ENCODE measurements at places on chromosomes 5 and 9.
A peak's percentile ranks its signal among the peaks of the same experiment; 100 is the strongest.

GRCh38 chr9:123040801-123041200 is 7.3 kb downstream of the GPR21 start:
- no peak for DNase-seq

DNA sequence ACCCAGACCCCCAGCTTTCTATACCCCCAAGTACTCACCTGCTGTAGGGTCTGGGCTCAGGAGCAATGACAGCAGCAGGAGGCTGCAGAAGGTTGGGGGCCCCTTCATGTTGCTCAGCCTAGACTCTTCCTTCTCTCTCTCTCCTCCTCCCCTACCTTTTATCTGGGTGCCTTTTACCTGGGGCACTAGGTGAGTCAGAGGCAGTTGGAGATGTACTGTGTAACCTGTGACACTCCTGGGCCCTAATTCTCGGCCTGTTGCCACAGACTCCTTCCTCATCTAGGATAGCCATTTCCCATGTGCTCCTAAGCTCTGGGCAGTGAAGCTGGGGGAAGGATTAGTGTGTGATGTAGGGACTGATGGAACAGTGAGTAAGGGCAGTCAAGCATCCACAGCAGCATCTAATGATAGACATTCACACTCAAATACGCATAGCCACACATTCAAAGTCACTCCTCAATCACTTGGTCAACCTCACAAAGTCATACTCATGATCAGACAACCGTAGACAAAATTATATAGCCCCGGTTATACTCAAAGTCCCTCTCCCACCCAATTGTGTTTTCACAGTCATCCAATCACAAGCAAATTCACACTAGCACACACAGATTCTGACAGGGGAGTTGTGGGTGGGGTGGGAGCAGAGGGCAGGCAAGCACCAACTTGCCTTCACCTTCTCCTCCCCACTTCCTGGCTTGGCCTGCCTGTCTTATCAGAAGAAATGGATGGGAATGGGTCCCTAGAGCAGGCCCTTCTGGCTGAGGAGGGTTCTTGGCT is at the start of gene CCL27:
Gene CCL27 (minus strand): TSS at position 132 of the 777 bp plus-strand sequence. CDS start 24 bp downstream, at position 108.
- DNase-seq = no peak

GRCh38 chr5:75509546-75509945 is 1.9 kb downstream of the CERT1 start:
- DNase-seq = no peak

- no peak for DNase-seq
Measured at GRCh38 chr9:69155341-69156030, 18.6 kb upstream of the TJP2 start.

DNA sequence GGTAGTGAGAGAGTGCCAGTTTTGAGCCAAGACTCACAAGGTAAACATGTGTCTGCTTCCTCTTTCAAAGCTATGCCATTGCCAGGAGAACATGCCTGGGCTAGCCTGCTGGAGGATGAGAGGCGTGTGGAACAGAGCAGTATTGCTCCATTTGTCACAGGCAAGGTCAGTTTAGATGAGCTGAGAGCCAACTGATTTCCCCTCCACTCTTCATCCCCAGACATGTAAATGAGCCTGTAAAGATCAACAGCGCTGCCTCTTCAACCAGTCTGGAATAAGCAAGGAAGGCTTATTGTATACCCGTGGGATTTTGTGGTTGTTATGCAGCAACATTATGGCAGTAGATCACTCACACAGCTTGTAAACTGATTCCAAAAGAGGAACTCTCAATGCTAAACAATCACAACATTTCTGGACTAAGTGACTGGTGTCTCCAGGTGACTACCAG is 8.2 kb upstream of the GDNF start:
- DNase-seq = peak; percentile 90

DNA sequence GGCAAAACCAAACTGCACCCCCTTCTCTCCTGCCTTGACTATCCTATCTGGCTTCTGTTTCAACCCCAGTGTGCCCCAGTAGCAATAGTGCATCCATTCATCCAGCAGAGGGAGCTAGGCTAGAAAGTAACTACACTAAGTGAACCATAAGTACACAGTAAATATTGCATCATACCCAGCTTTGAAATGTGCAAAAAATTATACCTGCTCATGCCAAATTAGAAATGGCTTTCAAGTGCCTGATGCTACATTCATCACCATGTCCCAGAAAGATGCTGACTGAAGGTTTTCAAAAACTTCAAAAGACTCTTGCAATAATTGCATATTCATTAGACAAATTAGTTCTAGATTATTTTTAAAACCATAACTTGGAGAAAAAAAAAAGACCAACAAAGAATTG is 153.5 kb downstream of the PRELID2 start:
- no peak for DNase-seq

DNA sequence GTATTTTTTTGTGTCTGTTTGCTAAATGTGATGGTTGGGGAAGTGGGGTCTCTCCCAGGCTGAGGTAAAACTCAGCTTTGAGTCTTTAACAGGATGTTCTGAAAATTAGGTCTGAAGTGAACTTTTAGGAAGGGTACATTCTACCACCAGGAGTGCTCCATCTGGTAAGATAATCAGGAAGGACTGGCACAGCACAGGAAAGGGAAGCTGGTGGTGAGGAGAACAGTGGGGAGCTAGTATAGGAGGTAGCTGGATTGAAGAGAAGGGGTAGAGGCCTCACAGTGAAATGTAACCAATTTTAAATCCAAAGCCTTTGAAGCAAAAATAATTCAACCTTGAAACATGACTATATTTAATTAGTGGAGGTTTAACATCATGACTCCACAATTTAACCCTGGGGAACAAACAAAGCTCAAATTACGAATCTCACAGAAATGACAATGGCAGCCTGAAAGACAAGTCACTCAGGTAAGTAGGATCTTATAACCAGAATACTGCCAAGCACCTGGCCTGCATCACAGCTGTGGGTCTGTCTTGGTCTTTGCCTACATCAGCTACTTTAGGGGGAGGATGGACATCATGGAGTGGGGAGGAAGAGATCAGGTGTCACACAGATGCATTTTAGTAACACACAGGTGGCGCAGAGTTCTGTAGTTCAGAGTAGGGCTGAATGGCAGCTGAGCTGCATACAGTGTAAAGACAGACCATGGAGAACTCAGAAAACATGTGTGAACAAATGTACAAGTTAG is 445.3 kb downstream of the DMRT2 start:
- peak; percentile 95 for DNase-seq

GRCh38 chr9:123861086-123861755 is 68.7 kb downstream of the DENND1A start:
- no peak for DNase-seq

GRCh38 chr5:90479611-90480385 is 5.1 kb downstream of the POLR3G start:
- no peak for DNase-seq

GRCh38 chr5:53373451-53374158 is 106.8 kb upstream of the FST start:
- no peak for DNase-seq

DNA sequence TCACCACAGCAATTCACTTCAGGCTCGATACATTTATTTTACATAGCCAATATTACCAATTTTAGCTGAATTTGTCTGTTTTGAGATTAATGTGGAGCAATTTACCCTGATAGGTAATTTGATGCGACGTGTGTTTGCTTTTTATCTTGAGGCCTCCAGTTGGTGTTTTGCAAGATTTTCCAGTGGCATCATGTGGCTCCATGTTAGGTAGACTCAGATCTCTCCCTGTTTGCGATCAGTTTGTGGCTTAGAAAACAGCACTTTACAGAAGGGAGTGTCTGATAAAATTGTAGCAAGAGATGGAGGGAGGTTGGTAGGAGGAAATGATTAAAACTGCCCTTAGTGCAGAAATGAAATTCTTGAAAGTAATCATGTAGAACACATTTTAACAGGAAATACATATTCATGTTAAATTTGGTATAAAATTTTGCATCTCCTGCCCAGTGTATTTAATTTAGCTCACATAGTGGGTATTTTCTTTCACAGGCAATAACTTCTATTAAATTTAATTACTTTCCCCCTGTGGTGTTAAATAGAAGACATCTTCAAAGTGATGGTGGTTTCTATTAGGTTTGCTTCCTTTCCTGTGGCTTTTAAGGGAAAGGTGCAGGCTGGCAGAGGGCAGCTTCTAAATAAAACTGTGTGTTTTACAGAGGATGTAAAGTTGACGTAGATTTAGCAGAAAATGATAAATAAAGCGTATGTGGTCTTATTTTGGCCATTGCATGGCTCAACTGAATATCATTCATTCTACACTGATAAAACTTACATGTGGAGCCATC is 135.8 kb downstream of the KDM4C start:
- no peak for DNase-seq

GRCh38 chr5:89457411-89458331 is 574.7 kb upstream of the MEF2C start:
- no peak for DNase-seq

DNA sequence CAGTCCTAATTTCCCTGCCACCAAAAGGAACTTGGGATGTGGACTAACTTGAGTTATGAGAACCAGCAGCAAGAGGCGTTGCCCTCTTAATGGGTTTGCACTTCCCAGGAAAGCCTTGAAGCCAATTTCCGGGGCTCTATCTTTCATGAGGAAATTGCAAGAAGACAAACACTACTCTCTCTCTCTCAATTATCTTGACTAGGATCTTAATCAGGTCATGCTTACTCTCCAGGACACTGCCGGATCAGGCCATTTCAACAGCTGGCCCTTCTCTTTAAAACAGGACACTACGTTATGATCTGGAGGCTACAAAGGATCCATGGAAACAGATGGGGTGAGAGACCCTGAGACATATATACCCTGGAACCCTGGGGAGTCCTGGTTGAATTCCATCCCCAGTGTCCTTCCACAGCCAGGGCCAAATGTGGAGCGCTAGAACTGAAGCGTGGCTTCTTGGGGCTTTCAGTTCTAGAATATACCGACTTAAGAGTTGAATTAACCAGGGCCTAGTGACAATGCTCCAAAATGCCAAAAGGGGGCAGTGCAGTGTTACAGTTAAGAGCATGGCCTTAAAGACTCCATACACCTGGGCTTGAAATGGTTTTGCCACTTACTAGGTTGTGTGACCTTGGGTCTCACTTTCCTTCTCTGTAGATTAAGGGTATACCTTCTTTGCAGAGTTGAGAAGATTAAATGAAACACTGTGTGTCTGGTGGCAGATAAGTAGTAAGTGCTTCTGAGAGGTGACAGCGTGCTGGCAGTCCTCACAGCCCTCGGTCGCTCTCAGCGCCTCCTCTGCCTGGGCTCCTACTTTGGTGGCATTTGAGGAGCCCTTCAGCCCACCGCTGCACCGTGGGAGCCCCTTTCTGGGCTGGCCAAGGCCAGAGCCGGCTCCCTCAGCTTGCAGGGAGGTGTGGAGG is 21.1 kb downstream of the FAM219A start:
- peak; percentile 15 for DNase-seq

- DNase-seq = no peak
Measured at GRCh38 chr9:97979788-97980478, 3.2 kb upstream of the ANP32B start.

DNA sequence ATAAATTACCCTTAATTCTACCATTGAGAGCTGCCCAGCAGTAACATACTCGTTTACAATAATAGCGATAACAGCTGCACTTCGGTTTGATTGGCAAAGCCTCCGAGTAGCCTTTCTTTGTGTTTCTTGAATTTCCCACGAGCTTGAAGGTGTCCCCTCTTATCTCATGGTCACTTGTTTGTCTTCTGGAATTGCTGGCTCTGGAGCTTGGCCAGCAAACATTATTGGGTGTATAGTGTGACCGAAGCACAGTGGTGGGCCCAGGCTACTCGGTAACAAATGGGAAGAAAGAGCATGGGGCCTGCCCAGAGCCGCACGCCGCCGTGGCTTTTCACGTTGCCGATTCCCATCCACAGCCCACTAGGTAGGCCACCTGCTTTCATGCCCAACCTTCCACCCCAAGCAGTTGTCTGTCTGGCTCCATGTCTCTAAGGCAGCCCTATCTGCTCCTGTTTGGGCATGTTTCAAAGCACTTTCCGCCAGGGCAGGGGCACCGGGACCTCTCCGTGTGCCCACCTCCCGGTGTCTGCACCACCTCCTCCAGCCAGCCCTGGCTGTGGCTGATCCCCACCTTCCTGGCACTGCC is 8.7 kb downstream of the STKLD1 start:
- DNase-seq = no peak

- DNase-seq = no peak
Measured at GRCh38 chr5:115295777-115296123, 704 bp downstream of the CCDC112 start.

DNA sequence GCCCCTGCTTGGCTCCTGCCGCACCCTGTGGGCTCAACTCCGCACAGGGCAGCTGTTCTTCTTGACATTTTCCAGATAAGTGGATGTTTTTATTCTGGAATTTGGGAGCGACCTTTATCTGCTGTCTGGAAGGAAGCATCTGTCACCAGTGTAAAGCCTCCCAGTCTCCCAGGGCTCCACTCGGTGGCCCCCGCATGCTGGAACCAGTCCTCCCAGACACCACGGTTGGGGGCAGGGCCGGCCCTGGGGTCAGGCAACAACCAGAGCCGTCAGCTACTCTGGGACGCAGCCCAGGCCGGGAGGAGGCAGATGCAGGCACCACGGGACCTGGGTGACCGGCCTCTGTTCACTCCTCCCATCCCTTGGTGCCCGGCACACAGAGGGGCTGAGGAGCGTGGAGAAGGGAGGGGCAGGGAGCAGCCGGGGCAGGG is 92.8 kb upstream of the ADAMTS2 start:
- no peak for DNase-seq

DNA sequence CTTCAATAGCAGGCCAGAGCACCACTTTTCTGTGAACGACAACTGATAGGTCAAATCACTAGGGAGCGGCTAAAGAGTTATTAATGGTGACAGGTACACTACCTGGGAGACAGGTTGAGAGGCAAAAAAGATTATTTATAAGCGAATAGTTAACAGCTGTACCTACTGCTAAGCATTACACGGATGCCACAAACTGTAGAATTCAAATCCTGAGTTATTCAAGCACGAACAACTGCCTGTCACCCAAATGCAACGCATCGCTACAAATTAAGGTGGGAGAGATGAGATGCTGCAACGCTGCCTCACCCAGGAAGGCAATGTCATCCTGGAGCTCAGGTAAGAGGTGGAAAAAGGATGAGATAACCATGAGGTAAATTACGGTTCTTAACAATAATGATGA is 342.9 kb downstream of the BNC2 start:
- DNase-seq = no peak

DNA sequence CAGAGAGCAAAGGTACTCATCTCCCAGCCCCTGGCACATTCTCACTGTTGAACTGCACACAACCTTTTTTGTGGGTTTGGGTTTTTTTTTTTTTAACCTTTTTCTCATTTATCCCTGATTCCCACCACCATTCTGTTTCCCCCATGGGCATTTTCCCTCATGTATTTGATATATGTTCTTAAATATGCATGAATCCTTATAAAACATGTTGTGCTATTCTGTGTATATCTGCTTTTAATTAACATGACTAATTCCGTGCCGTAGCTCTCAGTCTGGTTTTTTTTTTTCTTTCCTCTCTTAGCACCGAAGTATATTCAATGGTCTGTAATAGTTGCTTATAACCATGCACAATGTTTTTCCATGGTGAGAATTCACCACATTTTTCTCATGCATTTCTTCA is 204.5 kb downstream of the RGS3 start:
- no peak for DNase-seq

- DNase-seq = peak; percentile 40
Measured at GRCh38 chr5:172932313-172933017, 26.8 kb upstream of the RPL26L1 start.
